ENCODE measurements at places on chromosomes 2 and 18.

GRCh38 chr18:36279001-36279400, 18.5 kb upstream of the FHOD3 start:
- DNase-seq, result no peak

- no peak for DNase-seq
These were observed 531.8 kb downstream of the ZEB2 start for GRCh38 chr2:143988082-143988481.

DNA sequence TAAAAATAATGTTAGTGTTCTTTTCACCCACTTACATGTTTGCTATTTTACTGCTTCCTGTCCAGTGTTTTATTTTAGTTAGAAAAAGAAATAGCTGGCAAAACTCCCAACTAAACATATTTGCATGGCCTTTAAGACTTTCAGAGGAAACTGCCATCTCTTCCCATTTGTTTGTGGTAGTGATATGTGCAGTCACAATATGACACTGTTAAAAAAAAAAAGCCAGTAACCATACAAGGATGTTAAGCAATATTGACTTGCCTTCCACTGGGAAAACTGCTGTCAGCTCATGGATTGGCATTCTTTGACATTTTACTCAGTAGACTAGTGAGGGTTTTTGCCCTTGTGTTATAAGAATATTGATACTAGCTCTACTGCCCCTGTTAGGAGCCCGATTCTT, 29.1 kb downstream of the XIRP2 start:
- DNase-seq, result no peak

- no peak for DNase-seq
These were observed 111.9 kb upstream of the LYPD6 start for GRCh38 chr2:149218497-149218896.

GRCh38 chr2:206971805-206972204, 32.5 kb downstream of the CPO start:
- no peak for DNase-seq

DNA sequence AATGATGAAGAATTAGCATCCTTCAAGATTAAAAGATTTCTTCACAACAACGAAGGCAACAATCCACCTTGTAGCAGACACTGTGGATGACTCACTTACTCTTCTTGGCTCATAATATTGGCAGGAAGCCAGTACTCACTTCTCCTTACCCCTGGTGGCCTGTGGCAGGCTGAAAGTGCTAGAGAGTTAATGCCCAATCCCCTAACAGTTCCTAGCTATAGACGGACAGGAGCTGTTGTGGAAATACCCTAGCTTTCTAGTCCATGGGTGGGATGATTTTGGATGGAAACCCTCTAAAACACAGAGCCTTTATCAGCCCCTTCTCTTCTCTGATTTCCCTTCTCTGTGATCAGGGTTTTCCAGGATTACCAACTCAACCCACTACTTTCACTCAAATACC, 128.6 kb upstream of the NYAP2 start:
- DNase-seq, result peak; percentile 60

DNA sequence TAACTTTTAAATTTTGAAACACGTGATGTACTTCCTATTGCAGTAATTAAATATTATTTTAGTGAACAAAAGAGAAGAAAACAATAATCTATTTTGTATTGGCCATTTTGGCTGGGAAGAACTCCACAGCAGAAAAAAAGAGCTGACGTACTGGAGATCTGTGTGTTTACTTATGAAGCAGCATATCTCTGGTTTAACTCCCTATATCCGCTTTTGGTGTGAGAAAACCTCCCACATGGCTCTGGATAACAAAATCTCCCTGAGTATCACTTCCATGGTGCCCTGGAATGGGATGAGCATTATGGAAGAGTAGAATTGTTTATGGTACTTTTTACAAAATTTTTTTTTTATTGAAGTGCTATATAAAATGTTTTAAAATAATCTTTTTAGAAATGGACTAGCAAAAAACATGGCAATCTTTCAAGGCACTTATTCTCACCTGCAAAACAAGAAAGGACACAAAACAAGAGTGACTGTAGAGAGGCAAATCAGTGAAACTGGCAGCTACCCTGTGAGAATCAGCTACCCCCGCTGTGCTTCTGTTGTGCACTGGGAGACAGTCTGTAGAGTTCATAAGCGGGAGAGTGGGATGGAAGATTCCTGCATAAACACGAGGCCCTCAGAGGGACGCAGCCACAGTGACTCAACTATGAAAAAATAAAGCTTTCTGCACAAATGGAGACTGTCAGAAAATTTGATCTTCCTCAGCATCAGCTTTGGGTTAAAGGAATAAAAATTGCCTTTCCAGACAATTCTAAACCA, 762.2 kb upstream of the HS6ST1 start:
- DNase-seq, result no peak

DNA sequence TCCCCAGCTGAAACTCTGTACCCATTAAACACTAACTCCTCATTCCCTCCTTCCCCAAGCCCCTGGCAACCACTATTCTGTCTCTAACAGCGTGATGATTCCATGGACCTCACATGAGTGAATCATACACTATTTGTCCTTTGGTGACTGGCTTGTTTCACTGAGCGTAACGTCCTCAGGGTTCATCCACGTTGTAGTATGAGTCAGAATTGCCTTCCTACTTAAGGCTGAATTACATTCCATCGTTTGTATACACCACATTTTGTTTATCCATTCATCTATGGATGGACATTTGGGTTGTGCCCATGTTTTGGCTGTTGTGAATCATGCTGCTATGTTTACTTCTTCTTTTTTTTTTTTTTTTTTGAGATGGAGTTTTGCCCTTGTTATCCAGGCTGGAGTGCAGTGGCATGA, 19.6 kb upstream of the CABLES1 start:
- DNase-seq, result no peak

DNA sequence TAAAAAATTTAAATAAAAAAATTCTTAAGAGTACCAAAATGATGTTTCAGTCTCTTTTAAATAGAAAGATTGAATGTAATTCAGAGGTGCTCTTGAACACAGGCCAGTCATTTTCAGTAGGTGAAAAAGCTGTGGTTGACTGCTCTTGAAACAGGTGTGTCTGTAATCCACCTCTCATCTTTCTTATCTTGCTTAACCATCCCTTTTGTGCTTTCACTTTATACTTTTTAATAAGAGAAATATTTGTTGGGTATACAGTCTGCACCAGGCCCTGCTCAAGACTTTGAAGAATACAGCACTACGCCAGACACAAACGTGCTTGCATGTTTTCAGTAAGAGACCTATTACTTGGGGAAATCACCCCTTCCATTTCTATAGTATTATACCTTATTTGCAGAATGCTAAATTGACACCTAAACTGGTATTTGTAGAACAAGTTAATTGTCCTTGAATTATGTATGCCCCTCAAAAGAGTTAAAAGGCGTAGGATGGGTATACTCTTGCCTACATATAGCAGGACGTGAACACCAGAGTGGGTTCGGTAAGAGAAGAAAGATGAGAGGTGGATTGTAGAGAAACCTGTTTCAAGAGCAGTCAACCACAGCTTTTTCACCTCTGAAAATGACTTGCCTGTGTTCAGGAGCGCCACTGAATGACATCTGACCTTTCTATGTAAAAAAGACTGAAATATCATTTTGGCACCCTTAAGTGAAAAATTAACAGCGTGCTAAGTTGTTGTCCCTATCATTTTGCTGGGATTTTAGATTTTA, 4.0 kb upstream of the RTN4 start:
- peak; percentile 41 for DNase-seq
